ENCODE measurements at places on chromosomes 4 and X.

GRCh38 chr4:121216461-121216860 is 52.3 kb upstream of the TNIP3 start:
- H3K27ac ChIP-seq: no peak overlapping the region
- no peaks in the 10 kb centered on the region for H3K27me3 ChIP-seq
- H3K4me3 ChIP-seq: no peak overlapping the region
- H3K36me3 ChIP-seq: no peaks in the 10 kb centered on the region
- no peak for DNase-seq

GRCh38 chrX:20139966-20140365 is 1.7 kb downstream of the EIF1AX start:
- no peak overlapping the region for H3K4me3 ChIP-seq
- H3K36me3 ChIP-seq: peaks cover 15% of the 10 kb centered on the region
- DNase-seq: no peak
- no peaks in the 10 kb centered on the region for H3K27me3 ChIP-seq
- H3K4me1 ChIP-seq: peaks cover 15% of the 10 kb centered on the region

- no peaks in the 10 kb centered on the region for H3K36me3 ChIP-seq
- no peak for DNase-seq
- H3K27ac ChIP-seq: no peak overlapping the region
Observed at GRCh38 chr4:112210777-112211176, 20.8 kb upstream of the AP1AR start.

DNA sequence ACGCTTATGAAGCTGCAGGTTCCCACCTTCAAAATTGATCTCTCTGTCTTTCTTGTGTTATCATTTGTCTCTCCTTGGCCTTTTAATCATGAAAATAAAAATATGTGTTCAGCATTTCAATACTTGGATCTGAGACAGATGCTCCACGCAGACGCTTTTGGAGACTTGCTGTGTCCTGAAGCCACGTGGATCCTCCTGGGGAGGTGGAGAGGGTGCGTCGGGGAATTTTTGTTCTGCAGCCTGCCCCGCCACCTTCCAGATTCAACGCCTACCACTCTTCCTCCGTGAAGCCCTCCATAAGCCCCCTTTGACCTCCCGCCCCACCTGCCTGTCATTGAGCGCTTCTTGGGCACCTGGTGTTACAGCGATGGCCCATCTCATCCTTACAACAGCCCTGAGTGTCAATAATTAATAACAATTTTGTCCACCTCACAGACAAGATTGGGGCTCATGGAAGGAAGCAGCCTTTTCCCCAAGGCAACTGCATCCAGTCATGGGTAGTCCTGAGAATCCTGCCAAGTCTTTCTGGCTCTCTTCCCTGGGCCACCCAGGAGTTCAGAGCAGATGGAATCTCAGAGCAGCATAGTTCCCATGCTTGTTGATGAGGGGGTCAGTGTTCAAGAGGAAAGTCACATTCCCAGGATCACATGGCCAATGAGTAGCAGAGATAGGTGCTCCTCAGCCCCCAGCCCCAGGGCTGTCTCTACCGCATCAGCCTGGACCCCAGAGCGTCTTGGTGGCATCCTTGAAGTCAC is 172.6 kb upstream of the PSAPL1 start:
- DNase-seq: no peak
- H3K27me3 ChIP-seq: no peaks in the 10 kb centered on the region
- no peak overlapping the region for H3K4me3 ChIP-seq

DNA sequence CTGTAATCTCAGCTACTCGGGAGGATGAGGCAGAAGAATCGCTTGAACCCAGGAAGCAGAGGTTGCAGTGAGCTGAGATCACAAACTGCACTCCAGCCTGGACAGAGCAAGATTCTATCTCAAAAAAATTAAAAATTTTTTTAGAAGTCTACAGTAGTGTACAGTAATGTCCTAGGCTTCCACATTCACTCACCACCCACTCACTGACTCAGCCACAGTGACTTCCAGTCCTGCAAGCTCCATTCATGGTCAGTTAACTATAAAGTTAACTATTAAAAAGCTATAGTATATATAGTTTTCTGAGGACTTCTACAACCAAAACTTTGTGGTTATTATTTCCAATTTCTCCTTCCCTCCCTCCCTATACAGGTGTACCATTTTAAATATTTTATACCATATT is 34.7 kb upstream of the NEUROG2 start:
- H3K27me3 ChIP-seq: no peaks in the 10 kb centered on the region
- no peak for DNase-seq
- H3K4me3 ChIP-seq: no peak overlapping the region
- no peaks in the 10 kb centered on the region for H3K4me1 ChIP-seq
- H3K36me3 ChIP-seq: no peaks in the 10 kb centered on the region

DNA sequence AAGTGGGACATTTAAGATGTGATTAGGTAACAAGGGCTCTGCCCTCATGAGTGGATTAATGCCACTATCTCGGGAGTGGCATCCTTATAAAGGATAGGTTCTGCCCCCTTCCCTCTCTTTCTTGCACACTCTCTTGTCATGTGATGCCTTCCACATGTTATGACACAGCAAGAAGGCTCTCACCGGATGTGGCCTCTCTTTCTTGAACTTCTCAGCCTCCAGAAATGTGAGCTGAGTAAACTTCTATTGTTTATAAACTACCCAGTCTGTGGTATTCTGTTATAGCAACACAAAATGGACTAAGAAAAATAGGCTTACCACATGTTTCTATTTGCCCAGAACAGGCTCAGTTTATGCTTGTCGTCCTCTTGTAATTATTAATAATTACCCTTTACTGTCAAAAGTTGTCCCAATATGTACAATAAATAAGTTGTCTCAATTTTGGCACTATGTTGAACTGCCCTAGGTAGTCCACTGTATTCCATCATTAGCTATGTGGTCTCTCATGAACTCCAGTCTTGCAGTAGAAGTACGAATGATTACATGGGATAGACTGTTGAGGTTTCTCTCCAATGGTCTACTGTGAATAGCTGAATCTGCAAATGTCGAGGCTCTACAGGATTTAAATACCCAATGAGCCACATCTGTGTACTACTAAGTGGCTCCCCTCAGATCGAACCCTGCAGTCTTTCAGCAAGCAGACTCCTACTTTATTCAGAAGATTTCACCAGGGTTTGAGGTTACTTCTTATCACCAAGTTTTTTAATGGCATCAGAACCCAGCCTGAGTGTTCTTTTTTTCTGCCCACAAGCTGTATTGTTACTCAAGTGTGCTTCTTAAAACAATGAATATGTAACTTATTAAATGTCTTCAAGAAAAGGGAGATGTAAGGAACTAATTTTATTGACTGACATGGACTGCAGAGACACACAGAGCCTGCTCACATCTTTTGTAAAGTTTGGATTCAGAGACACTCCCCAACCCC is 102.0 kb upstream of the LEF1 start:
- H3K27me3 ChIP-seq: no peaks in the 10 kb centered on the region
- DNase-seq: no peak
- H3K4me3 ChIP-seq: no peak overlapping the region

- DNase-seq: no peak
- no peak overlapping the region for H3K4me3 ChIP-seq
- no peaks in the 10 kb centered on the region for H3K4me1 ChIP-seq
- no peaks in the 10 kb centered on the region for H3K36me3 ChIP-seq
Observed at GRCh38 chr4:64271601-64272081, 137.6 kb downstream of the TECRL start.

DNA sequence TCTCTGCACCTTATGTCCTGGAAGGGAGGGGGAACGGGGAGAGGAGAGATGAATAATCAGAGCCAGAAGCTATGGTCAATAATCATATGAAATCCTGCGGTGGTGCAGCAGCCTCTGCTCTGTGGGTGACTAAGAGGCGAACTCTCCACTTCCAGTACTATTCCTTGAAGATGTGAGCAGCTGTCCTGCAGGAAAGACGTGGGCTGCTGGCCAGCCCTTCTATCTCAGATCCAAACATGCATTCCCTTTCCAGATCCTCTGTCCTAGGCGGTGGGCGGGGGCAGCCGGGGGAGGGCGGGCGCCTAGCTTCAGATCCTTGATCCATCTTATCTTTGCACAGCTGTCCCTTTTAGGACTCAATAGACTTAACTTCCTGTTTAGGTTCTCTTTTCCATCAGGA is 34.5 kb downstream of the SPINK2 start:
- H3K36me3 ChIP-seq: no peaks in the 10 kb centered on the region
- no peak overlapping the region for H3K4me3 ChIP-seq
- no peak overlapping the region for H3K27ac ChIP-seq
- no peaks in the 10 kb centered on the region for H3K27me3 ChIP-seq
- DNase-seq: no peak
- peaks cover 6% of the 10 kb centered on the region for H3K4me1 ChIP-seq

- H3K4me3 ChIP-seq: no peak overlapping the region
- no peak for DNase-seq
- no peaks in the 10 kb centered on the region for H3K27me3 ChIP-seq
- no peaks in the 10 kb centered on the region for H3K4me1 ChIP-seq
Observed at GRCh38 chrX:16258882-16259281, 91.6 kb downstream of the MAGEB17 start.

DNA sequence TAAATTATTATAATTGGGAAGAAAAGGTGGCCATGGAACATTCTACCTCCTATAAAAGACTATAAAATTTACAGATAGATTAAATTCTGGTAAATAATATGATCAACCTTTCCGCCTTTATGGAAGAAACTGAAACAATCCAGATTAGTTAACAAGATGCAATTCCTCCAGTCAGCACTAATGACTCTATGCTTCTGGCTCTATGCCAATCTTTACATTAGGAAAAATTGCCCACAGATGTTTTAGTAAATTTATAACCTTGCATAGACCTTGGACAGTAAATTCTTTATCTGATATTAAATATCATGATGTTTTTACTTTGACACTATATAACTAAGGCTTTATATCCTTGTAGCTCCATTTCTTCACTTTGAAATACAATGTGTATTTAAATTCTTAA is 2302.5 kb downstream of the ARAP2 start:
- no peak for DNase-seq
- no peak overlapping the region for H3K4me3 ChIP-seq
- H3K4me1 ChIP-seq: no peaks in the 10 kb centered on the region
- H3K36me3 ChIP-seq: no peaks in the 10 kb centered on the region
- no peak overlapping the region for H3K27ac ChIP-seq
- no peaks in the 10 kb centered on the region for H3K27me3 ChIP-seq

DNA sequence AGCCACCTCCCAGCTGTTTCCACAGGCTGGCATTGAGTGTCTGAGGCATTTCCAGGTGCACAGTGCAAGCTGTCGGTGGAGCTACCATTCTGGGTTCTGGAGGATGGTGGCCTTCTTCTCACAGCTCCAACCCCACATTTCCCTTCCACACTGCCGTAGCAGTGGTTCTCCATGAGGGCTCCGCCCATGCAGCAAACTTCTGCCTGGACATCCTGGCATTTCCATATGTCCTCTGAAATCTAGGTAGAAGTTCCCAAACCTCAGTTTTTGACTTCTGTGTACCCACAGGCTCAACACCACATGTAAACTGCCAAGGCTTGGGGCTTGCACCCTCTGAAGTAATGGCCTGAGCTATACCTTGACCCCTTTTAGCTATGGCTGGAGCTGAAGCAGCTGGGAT is 10.3 kb upstream of the FRMPD4 start:
- no peak for DNase-seq
- no peak overlapping the region for H3K4me3 ChIP-seq
- no peak overlapping the region for H3K27ac ChIP-seq
- H3K4me1 ChIP-seq: no peaks in the 10 kb centered on the region
- no peaks in the 10 kb centered on the region for H3K27me3 ChIP-seq

DNA sequence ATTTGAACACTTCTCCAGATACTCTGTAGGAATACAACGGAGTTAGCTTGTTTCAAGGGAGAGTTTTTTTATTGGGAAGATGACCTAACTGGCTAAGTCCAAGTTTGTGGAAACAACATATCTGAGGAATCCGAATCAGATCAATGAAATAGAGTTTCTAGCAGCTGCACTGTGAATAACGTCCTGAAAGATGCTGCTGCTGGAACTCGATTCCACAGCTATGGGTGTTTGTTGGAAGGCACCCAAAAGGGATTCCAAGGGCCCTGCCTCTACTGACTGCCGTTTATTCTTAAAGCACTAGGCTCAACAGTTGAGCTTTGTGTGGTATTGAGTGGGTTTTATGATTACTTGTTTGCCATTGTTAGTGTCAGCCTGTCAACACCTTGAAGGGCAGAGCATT is 6.6 kb upstream of the GBA3 start:
- no peak overlapping the region for H3K27ac ChIP-seq
- no peaks in the 10 kb centered on the region for H3K36me3 ChIP-seq
- no peak for DNase-seq
- no peaks in the 10 kb centered on the region for H3K4me1 ChIP-seq
- no peak overlapping the region for H3K4me3 ChIP-seq

All from B cell (primary cell).